Spinal cord (tissue), 10 donors: ENCODE measurements at places on chromosomes 11 and 22.

DNA sequence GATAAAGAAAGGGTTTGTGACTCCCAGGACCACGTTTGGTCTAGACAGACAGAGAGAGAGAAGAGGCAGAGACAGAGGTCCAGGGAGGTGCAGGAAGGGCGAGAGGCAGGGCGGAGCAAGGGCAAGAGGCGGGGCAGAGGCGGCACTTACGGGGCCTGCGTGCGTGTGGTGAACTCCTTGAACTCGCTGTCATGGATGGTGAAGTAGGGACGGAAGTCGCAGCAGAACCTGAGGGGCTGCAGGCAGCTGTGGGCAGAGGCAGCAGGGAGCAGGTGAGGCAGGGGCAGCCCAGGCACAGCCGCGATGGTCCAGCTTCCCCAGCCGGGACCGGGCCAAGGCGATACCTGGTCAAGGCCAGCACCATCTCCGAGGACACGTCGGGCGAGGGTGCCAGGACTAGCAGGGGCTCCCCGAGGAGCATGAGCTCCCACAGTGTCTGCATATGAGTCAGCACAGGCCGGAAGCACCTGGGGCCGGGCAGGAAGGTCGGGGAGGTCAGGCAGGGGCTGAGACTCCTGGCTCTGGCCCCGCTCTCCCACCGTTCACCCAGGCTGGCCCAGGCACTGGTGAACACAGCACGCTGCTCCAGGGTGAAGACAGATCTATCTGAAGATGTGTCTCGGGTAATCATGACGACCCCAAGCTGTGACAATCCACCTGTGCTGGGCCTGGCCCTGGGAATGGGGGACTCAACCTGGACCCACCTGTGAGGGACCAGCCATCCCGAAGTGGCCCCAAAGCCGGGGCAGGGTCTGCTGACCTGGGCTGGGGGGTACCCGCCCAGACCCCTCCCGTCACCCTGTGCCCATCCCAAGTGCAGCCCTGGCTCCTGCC, 7.2 kb upstream of the PLXNB2 start:
- no peak for DNase-seq

- DNase-seq, result no peak
These were observed 104.0 kb upstream of the TOP3B start for GRCh38 chr22:22086501-22087158.

DNA sequence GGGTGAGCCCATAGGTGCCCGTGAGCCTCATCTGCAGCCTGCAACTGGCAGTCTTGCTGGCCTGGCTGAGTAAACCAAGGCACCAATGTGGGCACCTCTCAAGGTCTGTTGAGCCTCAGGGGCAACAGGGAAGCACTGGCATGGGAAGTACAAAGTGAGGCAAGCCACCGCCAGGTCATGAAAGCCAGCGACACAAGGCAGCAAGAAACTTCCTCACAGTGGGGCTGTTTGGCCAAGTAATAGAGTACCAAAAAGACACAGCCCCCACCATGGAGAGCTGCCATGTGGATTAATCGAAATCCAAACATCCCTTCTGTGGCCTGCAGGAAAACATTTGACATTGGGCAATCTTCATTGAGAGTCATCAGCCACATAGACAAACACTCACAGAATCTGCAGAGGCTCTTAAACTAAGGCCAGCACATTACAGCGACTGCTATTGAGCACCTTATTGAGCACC, 43.6 kb upstream of the FIBIN start:
- no peak for DNase-seq

- DNase-seq, result no peak
These were observed 238.9 kb upstream of the API5 start for GRCh38 chr11:43072911-43073310.

- DNase-seq, result no peak
These were observed 78.4 kb downstream of the MYO7A start for GRCh38 chr11:77206264-77207018.

DNA sequence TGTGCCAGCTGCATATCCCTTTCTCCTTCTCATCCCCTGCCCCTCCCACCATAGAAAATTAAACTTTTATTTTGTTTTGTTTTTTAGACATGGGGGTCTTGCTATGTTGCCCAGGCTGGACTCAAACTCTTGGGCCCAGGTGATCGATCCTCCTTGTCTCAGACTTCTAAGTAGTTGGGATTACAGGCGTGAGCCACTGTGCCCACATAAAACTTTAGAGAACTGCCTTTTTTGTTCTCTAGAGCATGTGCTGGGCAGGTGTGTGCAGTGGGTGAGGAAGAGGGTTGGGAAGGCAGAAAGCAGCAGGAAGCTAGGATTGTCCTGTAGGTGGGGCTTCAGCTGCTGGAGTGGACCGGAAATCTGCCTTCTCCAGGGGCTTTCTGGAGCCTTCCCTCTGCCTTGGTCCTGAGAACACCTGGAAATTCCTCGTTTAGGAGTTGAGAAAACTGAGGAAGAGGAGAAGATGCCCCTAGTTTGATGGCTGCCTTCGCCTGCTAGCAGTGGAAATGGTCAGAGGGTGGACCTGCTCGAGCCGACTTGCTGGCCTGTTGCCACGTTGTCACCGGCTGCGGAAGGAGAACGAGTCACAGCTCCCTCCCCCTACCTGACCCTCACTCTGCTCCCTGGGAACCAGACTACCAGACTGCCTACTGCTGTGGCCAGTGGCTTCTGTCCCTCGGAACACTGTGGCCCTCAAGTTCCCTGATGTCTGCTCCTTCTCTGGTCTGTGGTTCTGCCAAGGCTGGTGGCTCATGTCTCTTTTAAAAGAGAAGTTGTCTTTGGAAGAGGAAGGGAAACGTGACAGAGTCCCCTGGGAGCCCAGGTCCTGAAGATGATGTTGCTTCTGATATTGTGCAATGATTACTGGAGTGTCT, 4.0 kb downstream of the ST14 start:
- no peak for DNase-seq

GRCh38 chr11:107561688-107562087, 3.8 kb downstream of the ALKBH8 start:
- DNase-seq, result no peak

- no peak for DNase-seq
These were observed 33.4 kb downstream of the ARFGAP2 start for GRCh38 chr11:47143322-47143721.

GRCh38 chr22:35840302-35840739, 122.6 kb downstream of the APOL5 start:
- peak; percentile 89 for DNase-seq

DNA sequence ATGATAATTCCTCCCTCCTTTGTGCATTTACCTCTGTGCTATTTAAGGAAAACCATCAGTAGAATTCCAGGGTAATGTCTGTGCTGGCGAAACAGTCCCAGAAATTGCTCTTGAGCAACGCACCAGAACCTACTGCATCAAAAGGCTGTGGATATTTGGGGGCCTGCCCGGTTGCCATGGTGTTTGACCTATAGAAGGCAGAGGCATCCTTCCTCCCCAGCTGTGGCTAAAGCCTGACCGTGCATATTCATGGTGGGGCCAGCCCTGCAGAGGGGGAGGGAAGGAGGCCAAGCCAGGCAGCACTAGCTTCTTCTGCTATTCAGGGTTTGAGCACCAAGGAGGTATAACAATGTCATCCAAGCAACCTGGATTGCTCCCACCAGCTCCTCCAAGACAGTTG, 215.0 kb upstream of the E2F8 start:
- peak; percentile 85 for DNase-seq

DNA sequence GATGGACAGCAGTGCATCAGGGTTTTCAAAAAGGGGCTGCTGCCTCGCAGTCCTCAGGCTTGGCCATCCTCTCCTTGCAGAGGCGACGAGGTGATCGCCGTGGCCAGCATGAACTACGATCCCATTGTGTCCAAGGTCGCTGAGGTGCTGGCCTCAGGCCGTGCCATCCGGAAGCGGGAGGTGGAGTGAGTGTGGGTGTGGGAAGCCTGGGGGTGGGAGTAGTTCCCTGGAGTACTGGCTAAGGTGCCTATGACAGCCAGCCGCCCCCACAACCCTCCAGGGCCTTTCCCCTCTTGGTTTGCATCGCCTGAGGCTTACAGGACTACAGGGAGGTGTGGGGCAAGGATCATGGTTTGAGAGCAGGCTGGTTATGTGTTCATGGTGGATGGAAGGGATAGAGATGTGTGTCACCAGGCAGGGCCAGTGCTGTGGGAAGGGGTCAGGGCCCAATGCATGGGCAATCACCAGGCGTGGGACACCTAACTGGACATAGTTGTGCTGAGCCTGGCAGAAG, 2.1 kb upstream of the LZTR1 start:
- DNase-seq, result no peak

GRCh38 chr11:116136987-116137674, 632.9 kb upstream of the CADM1 start:
- DNase-seq, result no peak

DNA sequence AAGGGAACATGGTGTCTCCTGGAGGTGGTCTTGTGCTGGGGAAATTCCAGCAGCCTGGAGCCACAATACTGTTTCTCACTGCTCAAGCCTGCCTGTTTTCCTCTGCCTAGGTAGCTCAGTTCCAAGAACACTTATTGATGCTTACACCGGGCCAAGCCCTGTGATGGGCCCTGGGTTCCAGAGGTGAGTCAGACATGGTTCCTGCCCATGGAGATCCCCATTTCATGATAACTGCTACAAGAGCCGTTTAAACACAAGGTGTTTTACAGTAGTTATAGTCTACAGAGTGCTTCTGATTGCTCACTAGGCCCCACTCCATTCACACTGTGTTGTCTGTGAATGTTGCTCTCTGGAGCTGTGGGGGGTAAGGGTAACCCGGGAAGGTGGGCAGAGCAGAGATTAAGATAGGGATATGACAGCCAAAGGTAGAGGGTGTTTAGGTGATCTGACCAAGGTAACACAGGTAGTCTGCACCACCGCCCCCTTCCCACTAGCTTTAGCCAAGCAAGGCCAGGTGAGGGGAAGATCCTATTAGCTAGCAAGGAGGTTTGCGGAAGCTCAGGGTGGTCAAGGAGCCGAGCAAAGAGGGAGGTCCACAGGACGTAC, 696 bp upstream of the MICAL2 start:
- DNase-seq, result no peak

GRCh38 chr11:75873417-75874221, 58.6 kb downstream of the UVRAG start:
- DNase-seq, result no peak

- DNase-seq, result no peak
These were observed 126.7 kb upstream of the BLID start for GRCh38 chr11:122242731-122243130.

GRCh38 chr11:69243496-69244200, 50.3 kb upstream of the MYEOV start:
- DNase-seq, result no peak

GRCh38 chr11:123653827-123654565, 428 bp downstream of the SCN3B start:
- no peak for DNase-seq

DNA sequence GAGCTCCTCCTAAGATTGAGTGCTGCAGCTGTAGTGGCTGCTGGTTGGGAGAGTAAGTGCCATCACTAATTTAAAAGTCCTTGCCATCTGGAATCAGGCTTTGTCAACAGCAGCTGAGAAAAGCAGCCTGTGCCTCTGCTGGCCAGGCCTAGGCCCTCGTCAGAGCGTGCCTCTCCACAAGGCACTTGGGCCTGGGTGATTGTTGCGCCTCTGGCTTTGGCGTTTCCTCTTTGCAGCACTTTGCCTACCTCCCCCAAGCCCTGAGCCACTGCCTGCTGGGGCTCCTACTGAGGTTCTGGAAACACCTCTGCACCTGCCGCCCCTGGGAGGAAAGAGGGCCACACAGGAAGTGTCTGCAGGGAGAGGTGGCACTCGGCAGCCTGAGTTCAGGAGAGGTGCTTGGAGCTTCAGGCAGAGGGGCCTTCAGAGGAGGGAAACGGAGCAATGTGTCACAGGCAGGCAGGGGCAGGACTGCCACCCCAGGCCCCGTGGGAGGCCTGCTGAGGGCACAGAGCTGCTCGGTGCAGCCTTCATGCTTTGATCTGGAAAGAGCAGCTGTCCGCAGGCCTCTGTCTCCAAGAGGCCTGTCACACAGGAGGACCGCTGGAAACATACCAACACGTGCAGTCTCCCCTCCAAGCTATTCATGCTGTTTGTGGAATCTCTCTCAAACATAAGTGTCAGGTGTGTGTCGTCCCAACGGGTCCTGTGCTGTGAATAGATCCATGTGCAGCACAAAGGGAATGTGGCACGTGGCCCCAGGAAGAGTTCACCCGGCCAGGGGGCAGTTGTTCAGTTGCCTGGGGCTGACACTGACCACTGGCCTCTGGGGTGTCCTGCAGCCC, 61.5 kb upstream of the EMID1 start:
- DNase-seq, result no peak

GRCh38 chr11:8267831-8268529, 4.3 kb upstream of the LMO1 start:
- no peak for DNase-seq

DNA sequence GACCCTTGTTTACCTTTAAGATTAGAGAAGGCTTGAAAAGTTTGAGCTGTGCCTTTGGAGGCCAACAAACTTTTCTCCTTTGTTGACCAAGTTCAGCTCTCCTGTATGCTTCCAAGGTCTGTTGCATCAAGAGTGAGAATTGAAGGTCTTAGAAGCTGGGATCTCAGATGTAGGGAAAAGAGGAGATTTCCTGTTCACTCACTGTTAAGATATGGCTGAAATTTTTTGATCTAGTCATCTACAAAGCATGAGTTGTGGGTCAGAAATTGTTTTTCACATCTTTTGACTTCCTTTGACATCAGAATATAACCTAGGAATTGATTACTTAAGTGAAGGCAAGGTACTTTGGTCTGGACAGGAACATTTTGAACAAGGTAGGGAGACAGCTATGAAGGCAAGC, 12.1 kb downstream of the OR51B4 start:
- DNase-seq, result no peak

- DNase-seq, result no peak
These were observed 18.2 kb downstream of the KCNJ1 start for GRCh38 chr11:128848815-128849455.

DNA sequence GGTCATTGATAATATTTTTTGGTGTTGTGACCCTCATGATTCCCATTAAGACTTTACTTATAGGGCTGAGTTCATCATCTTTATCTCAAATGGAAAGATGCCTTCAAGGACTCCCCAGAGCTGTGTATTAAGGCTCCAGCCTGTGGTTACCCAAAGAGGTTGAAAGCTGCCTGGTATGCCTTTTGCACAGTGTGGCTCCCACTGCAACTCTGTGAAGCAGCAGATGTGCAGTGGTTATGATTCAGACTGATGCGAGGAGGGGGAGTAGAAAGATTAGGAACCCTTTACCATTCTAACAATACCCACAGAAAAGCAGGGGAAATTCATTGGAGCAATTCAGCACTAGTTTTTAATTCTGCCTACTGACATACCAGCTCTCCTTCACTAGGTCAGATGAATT, 560.0 kb downstream of the INSC start:
- no peak for DNase-seq
